ENCODE measurements at places on chromosomes 5 and 9.
A peak's percentile ranks its signal among the peaks of the same experiment; 100 is the strongest.

DNA sequence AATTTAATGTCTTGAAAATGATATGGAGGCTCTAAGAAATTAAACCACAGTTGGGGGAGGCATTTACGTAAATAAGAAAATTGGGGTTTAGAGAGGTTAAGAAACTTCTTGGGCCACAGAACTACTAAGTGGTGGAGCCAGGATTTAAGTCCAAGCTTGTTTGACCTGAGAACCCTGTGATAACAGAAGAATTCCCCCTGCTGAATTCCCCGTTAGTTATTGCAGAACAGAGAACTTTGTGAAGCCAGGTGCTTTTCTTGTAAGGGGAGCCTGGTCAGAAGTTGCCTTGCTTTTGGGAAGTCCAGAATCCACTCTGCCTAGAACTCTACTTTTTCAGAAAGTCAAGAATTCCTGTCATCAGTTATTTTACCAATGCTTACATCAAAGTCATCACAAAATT is 309.3 kb upstream of the SEMA6A start:
- DNase-seq: no peak

DNA sequence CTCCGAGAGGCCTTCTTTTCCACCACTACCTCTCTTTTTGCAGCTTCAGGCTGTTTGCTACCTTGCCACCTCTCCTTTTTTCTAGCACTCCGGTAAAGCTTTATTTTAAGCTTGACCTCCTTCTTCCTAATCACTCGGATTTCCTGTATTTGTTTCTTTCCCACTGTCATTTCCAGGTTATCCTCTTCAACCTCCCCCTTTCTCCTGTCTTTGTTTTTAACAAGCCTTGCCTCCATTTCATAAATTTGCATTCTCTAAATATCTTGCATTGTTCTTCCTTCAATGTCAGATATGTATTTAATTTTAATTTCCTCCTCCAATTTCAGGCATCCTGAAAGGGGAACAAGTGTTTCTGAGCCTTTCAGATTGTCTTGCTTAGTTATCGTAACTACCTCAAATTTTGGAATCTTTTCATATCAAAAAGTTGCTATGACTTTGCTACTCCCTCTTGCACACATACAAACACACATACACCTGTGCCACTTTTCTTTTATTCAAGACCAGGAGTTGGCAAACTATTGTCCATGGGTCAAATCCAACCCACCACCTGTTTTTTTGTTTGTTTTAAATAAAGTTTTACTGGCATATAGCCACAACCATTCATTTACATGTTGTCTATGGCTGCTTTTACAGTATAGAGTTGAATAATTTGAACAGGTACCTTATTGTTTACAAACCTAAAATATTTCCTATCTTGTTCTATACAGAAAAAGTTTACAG is 22.7 kb downstream of the DPYSL3 start:
- no peak for DNase-seq

DNA sequence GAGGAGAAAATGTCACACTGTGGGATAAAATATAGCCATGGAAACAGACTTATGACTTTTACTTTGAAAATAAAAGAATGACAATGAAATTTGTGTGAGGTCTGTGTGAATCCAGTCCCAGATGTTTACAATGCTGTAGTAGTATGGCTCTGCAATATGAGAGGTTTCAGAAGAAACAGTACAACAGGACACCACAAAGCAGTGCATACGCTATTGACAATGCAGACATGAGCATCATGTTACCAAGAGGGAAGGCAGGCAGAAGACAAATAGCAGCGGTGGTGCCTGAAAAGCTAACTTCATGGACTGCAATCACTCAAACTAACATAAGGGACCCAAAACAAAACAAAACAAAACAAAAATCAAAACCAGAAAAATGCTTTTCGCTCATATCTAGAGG is 1.8 kb downstream of the FGF10 start:
- DNase-seq: no peak

DNA sequence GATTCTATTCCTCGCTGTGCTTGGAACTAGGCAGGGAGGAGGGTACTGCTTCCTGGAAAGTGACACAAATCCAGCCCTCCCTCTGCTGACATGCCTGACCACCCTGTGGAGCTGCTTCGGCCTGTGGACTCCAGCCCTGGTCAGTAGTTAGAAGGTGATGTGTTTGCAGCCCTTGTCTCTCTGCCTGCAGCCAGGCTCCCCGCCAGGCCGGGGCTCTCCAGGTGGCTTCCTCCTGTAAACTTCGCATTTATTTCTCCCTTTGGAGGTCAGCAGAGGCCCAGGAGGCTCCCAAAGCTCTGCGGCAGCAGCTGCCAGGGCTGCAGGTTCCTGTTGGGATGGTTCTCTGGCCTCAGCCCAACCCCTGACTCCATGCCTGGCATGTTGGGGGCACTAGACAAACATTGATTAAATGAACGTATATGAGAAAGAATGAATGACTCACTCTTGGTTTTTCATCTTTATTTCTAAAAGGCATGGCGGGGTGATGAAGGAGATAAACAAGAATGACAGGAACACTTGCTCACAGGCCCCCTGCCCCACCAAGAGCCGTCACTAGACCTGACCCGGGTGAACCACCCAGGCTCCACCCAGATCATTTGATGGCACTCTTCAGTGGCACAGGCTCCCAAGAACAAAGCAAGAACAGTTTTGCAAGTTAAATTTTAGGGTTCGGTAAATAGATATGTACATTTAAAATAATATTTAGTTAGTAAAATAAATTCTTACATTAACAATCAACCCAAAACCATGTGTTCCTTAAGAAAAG is 8.4 kb upstream of the IRX2 start:
- DNase-seq: no peak

DNA sequence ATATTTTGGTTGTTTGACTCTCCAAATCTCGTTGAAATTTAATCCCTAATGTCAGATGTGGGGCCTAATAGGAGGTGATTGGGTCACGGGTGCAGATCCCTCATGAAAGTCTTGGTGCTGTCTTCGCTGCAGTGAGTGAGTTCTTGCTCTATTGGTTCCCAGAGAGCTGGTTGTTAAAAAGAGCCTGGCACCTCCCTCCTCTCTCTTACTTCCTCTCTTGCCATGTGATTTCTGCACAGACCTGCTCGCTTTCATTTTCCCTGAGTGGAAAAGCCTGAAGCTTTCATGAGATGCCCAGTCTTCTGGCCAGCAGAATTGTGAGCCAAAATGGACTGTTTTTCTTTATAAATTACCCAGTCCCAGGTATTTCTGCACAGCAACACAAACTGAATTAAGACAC is 221.6 kb downstream of the MAT2B start:
- DNase-seq: no peak

DNA sequence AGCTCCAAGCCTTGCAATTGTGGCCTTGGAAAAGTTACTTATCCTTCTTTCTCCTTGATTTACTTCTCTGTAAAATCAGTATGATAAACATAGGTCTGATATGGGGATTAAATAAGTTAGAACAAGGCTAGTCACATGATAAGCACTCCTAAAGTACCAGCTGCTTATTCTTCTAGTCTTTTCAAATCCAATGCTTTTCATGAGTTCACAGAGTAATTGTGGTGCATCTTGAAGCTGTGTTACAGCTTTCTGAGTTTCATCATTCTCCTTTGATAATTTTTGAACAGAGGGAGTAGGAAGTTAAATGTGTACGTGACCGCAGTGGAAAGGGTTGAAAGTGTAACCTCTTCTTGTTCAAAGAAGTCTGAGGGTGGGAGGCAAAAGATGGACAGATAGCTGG is 38.8 kb upstream of the CCDC112 start:
- no peak for DNase-seq

GRCh38 chr9:113228130-113228665 is 6.9 kb downstream of the SLC31A1 start:
- DNase-seq: peak; percentile 16

DNA sequence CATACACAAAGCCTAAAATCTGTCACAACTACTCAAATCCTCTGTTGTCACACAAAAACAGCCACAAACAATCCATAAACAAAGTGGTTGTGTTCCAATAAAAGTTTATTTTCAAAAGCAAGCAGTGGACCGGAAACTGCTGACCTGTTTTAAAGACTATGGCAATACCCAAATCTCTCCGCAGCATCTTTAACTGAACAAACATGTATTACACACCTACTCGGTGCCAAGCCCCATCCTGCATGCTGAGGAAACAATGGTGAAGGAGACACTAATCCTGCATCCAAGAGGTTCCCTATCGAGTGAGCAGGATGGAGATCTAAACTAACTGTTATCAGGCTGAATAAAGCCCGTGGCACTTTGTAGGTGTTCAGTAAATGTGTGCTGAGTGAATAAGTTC is 11.2 kb downstream of the CDK5RAP2 start:
- no peak for DNase-seq

- DNase-seq: peak; percentile 84
These were observed 4.0 kb upstream of the CLIC3 start for GRCh38 chr9:137000177-137000930.

DNA sequence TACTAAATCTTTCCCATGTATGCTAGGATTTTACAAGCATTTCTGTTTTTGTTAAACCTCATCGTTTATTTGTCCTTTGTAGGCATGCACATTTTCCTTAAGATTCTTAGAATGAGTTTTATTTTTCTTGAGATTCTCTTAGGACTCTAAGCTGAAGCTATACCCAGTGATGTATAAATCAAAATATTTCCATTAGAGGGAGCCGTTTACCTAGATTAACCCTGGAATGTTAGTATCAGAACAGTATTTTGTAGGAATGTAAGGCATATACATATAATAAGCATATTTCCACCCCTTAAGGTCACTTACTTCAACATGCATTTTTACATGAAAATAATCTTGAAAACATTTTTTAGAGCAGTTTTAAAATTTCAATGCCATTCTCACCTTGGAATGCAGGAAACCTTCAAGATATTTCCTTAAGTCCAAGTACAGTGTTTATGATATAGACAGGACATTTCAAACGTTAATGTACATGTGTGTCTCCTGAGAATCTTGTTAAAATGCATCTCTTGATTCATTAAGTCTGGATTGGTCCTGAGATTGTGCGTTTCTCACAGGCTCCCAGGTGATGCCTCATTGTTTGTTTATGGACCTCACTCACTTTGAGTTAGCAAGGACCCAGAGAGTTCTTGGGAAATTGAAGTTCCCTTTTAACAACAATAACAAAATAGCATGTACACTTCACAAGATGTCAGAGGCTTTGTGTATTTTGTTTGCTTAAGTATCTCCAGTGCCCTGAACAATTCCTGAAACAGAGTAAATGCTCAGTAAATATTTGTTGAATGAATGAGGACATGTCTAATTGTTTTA is 34.9 kb upstream of the FCHO2 start:
- no peak for DNase-seq

GRCh38 chr5:173925449-173926071 is 37.4 kb downstream of the CPEB4 start:
- peak; percentile 73 for DNase-seq

- peak; percentile 20 for DNase-seq
These were observed 141.4 kb downstream of the LRRC70 start for GRCh38 chr5:62720031-62720441.

GRCh38 chr9:129385211-129385934 is 207.3 kb upstream of the IER5L start:
- no peak for DNase-seq

- DNase-seq: no peak
These were observed 246.6 kb downstream of the ARL15 start for GRCh38 chr5:54063817-54064216.

DNA sequence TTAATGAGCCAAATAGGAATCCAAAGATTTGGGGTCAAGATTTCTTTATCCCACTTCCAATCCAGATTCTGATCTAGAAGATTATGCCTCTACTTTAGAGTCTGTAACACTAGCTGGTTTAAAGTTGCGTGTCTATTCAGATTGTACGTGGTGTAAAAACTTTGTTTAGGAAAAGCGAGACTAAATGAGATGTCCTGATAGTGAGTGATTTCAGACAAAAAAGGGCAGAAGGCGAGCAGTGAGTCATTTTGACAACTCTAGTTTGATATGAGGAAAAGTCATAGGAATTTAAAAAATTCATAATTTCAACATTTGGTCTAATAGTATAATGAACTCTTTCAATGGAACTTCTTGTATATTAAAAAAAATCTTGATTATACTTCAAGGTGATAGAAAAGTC is 119.6 kb upstream of the KLF9 start:
- no peak for DNase-seq

DNA sequence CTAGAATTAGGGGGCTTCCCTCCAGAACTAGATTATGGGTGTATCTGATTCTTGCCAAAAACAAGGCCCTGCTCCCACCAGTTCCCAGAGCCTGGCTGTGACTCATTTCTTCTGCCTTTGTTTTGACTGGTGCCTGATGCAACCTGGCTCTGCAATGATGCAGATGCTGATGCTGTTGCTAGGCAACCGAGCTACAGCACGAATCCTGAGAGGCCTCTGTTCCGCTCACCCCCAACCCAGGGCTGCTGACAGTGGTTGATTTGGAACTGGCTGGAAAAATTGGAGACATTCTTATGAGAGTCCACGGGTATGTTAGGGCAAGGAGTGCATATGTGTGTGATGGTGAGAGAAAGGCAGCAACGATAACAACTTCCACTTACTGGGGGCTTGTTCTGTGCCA is 100.3 kb downstream of the NSG2 start:
- peak; percentile 54 for DNase-seq

DNA sequence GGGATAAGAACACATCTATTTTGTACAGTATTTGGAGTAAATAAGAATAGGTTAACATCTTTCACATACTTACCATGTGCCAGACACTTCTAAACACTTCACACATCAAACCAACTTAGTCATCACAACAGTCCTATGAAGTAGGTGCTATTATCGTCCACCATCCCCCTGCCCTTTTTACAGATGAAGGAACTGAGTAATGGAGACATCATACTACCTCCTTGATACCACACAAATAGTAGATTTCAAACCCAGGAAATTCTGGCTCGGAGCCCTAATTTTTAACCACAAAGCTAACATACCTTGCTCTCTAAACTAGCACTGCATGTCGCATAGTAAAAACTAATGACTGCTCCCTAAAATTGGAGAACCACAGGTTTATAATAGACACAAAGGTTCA is 4.2 kb upstream of the ZNF366 start:
- no peak for DNase-seq

- no peak for DNase-seq
These were observed 17.6 kb downstream of the FLT4 start for GRCh38 chr5:180631549-180632383.

DNA sequence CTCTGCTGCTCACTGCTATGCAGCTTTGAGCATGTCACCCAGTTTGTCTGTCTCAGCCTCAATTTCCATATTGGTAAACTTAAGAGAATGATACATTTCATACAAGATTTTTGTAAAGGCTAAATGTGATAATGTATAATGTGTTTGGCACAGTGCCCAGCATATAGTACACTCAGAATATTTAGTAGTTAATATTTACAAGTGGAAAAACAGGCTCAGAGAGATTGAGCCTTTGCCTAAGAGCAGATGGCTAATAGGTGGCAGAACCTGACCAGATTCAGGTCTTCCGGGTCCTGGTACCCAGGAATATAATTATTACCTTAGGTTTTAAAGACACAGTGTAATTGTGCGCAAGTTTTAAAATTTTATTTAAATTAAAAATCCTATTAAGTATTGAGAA is 46.8 kb upstream of the KIAA1958 start:
- no peak for DNase-seq

Data from activated CD8-positive, alpha-beta T cell treated with anti-CD3 and anti-CD28 coated beads for 36 hours (primary cell).